Daoy (cell line): ENCODE measurements at places on chromosomes 2 and 18.

- no peak for DNase-seq
Observed at GRCh38 chr2:61660511-61661388, 122.6 kb upstream of the XPO1 start.

GRCh38 chr18:36595046-36595817 lies 233.6 kb downstream of the TPGS2 start:
- DNase-seq, result no peak

- DNase-seq, result peak; percentile 79
Observed at GRCh38 chr2:9311488-9311887, 104.9 kb downstream of the ASAP2 start.

DNA sequence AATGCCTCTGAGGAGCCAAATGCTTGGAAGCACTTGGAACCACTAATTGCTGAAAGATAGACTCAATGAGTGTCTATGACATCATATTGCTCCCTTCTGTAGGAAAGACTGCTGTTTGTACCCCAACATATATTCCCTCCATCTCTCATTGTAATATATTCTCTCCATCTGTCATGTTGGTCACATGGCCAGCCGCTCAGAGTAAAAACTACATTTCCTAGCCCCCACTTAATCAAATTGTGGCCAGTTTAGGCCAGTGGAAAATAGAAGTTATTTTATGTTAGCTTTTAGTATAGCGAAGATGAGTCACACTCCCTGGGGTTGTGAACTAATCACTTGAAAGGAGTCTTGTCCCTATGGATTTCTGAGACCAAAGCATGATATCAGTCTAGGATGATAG lies 160.2 kb downstream of the HNMT start:
- DNase-seq, result no peak

GRCh38 chr18:75220551-75221355 lies 10.2 kb downstream of the TSHZ1 start:
- no peak for DNase-seq

GRCh38 chr2:96148410-96149217 lies 3.4 kb upstream of the DUSP2 start:
- DNase-seq, result peak; percentile 92

DNA sequence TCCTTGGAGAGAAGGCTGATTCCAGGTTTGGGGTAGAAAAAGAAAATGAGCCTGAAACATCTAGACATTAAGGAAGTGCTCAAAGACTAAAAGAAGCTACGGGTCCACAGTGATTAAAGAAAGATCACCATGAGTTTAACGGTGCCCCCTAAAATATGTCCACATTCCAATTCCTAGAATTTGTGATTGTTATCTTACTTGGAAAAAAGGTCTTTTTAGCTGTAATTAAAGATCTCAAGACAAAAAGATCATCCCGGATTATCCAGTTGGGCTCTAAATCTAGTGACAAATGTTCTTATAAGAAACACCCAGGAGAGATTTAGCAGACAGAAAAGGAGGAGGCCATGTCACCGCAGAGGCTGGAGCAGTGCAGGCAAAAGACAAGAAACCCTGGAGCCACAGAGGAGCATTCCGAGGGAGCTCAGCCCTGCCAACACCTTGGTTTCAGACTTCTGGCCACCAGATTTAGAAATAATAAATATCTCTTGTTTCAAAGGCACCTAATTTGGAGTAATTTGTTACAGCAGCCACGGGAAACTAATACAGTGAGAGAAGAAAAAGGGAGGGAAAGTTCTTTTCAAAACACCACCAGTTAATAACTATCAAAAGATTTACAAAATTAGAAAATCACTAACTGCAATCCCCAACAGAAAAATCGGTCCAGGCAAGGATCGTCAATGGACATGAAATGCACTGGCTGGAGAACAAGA lies 8.5 kb downstream of the UXS1 start:
- no peak for DNase-seq

DNA sequence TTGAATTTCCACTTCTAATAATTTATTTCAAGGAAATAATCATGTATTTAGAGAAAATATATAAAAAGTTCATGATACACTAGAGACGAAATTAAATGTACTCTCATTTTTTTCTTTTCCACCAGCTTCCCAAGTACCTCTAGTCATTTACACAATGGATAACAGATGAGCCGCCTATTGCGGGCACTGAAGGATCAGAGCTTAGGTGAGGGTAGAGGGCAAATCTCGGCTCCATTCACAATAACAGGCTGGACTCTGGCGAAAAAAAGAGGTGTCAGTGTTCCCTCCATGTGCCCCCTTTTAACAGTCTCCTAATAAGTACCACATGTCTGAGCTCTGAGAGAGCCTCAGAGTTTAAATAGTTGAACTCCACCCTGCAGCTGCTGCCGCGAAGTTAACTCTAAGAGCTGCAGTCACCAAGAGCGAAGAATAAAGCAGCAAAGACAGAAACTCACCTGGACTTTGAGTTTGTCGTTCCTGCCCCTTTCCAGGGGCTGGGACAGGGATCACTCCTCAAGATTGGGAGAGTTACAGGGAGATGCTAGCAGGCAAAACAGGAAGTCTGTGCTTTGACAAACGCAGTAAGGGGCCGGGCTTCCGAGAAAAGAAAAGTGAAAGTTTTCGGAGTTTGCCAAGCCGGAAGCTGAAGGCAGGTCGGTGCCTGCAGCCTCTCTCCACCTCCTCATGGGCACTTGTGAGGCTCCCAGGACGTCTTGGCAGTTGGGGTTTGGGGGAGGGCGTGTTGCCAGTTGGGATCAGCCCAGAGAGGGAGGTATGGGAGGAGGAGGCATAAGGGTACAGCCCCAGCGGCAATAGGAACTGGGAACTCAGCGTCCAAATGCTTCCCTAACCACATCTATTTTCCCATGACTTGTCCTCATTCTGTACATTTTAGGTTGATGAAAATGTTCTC lies at the start of gene SP110:
Gene SP110 (minus strand): TSS at position 566 of the 913 bp plus-strand sequence. CDS start 3,057 bp downstream, outside the sequence.
- DNase-seq, result peak; percentile 89
